D341Med (cell line): ENCODE measurements at places on chromosomes 2 and 18.

- no peak for DNase-seq
Observed at GRCh38 chr2:43402452-43402937, 176.1 kb upstream of the ZFP36L2 start.

- DNase-seq, result no peak
Observed at GRCh38 chr2:34251578-34251977, 652.5 kb upstream of the FAM98A start.

DNA sequence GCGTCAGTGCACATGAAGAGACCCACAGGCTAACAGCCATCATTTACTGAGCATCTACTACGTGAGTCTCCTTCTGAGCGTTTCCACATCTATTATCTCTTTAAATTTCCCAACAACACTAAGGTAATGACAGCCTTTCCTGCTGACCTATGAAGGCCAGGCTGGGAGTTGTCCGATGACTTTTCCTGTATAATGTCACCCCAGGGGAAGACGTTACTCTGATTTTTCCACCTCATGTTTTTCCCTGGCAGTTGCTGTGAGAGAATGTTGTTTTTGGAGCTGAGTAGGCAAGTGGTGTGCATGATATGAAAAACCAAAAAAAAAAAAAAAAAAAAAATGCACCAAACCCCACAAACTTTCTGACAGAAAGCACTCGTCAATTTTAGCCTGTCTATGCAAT lies 207.6 kb downstream of the SLC8A1 start:
- DNase-seq, result no peak

DNA sequence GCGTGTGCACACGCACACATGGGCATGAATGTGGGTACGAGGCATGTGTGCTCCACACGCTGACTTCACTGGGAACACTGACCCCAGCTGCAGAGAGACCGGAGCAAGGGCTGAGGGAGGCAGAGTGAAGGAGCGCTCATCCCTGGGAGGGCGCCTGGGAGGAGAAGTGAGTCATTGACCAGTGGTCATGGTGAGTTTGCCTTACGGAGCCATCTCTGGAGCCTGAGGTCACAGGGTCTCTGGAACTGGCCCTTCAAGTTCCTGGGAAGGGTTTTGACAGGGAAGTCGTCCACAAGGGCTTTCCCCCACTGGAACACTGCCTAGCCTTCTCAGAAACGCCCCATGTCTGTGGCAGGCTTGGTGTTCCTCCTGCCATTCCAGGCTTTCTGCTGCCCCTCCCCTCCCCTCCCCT lies 14.3 kb upstream of the TMEM185B start:
- no peak for DNase-seq

GRCh38 chr2:177284531-177284930 lies 20.0 kb upstream of the NFE2L2 start:
- DNase-seq, result peak; percentile 54

DNA sequence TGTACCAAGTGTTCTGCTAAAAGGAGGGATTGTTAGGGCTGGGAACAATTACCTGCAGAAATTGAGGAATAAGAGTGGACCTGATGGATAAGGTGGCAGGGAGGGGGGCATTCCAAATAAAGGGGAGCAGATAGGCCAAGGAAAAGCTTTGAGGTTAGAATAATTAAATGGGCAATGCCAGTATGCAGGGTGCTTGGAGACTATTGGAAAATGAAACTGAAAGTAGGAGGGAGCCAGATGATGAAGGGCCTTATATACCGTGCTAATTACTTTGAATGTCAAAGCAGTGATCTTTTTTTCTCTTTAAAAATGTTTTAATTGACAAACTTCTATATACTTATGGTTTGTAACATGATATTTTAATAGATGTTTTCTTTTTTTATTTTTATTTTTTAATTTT lies 42.9 kb downstream of the MMADHC start:
- DNase-seq, result no peak

GRCh38 chr2:98894331-98895000 lies 41.6 kb downstream of the CRACDL start:
- no peak for DNase-seq

GRCh38 chr18:649341-649740 lies 8.1 kb upstream of the TYMS start:
- no peak for DNase-seq

DNA sequence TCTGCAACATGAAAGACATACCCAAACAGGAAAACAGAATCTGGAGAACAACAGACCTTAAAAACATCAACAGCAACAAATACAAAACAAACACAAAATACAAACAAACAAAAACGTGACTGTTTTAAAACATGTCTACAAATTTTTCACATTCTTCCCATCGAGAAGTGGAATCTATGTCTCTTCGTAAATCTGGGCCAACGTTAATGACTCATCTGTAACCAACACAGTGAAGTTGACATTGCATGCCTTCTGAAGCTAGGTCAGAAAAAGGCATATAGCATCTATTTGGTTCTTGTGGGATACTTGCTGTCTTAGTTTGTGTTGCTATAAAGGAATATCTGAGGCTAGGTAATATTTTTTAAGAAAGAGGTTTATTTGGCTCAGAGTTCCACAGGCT lies 269.0 kb upstream of the FBXO11 start:
- no peak for DNase-seq

GRCh38 chr2:216922175-216922780 lies 62.4 kb upstream of the TNP1 start:
- DNase-seq, result no peak

GRCh38 chr2:106363791-106364190 lies 104.4 kb downstream of the RGPD3 start:
- no peak for DNase-seq
